ENCODE measurements at places on chromosomes 7 and 10.

DNA sequence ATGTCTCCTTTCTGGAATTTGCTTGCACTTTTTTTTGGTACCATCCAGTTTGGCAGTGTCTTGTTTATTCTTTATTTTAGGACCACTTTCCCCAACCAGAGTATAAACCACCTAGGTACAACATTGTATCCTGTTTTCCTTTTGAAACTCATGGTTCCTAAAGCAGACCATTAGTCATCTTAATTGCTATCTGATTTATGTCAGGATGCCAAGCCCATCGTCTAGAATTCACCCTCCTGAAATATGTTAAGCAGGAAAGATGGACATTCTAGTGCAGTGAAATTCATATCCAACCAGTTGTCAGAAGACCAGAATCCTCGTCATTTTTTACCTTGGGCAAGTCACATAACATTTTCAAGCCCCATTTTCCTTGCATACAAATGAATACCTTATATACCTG is 223.6 kb upstream of the KMT2E start:
- DNase-seq: no peak

DNA sequence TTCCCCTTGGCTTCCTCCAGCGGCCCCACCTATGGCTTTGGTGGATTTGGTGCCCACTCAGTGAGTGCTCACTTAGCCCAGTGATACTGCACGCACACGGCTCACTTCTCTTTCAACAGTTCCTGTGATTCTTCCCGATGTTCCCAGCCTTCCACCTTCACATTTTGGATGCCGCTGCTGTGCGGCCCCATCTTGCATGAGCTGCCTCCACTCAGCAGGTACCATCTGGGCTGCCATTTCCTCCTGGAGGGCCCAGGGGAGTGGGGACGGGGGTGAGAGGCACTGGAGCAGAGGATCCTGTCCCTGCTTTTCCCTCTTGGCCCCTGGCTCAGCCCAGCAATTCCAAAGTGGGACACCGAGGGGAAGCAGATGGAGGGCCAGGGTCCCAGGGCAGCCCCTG is 323.3 kb upstream of the ZNF32 start:
- DNase-seq: no peak

GRCh38 chr7:74272305-74273038 is 16.7 kb upstream of the CLIP2 start:
- DNase-seq: peak; percentile 95

DNA sequence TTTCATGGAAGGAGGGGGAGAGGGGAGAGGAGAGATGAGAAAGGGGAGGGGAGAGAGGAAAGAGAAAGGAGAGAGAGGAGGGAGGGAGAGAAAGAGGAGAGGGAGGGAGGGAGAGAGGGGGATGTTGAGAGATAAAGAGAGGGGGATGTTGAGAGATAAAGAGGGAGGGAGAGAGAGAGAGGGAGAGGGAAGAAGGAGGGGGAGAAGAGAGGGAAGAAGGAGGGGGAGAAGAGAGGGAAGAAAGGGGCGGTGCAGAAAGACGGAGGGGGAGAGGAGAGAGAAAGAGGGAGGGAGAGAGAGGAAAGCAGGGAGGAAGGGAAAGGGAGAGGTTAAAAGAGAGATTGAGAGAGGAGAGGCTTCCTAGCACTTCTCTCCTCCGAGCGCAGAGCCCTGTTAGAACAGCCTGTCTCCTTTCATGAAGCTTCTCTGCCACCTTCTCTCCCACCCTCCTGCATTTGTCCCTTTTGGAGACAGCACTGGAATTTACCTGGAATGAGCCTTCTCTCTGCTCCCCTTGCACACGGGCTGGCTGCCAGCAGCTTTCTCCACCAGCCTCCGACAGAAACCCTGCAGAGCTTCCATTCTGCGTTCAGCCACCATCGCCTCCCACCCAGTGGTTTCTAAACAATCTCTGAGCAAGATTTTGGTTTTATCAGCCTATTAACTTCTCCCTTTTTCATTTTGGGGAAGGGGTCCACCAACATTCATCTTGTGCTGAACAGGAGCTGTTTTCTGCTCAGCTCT is 74.0 kb upstream of the CARD11 start:
- DNase-seq: no peak

DNA sequence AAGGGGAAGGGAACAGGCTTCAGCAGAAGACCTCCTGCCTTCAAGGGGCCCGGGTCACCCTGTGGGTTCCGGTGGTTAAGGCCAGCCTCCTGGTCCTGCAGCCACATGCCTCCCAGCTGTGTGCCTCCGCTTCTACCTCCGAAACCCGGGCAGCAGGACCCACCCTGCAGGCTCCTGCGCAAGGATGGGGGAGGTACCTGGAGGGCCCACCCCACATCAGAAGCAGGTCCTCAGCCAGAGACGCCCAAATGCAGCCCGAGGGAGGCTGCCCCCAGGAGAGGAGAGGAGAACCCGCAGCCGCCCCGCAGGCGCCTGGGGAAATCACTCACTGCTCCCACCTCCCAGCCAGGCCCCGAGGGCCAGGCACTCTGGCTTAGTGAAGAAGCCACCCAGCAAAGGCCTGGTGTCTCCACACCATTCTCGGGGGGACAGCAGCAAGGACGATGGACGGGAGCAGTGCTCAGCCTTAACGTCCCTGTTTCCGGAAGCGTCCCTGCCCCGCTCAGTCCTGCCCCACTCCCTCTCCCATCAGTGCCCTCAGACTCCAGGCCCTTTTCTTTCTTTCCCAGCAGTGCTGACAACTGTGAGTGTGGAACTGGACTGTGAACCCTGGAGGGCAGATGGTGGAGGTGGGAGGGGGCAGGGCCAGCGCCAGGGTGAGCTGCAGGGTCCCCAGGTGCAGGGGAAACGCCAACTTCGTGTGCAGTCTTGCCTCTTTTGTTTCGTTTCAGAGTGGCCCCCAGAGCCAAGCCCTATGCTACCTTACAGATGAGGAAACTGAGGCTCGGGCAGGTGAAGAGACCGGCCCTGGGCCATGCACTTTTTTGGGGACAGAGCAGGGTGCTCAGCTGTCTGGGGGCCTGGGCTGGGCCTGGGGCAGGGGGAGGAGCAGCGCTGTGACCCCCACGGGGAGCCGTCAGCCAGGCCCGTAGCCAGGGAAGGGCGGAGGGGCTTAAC is 138.0 kb downstream of the FAM53B start:
- no peak for DNase-seq

DNA sequence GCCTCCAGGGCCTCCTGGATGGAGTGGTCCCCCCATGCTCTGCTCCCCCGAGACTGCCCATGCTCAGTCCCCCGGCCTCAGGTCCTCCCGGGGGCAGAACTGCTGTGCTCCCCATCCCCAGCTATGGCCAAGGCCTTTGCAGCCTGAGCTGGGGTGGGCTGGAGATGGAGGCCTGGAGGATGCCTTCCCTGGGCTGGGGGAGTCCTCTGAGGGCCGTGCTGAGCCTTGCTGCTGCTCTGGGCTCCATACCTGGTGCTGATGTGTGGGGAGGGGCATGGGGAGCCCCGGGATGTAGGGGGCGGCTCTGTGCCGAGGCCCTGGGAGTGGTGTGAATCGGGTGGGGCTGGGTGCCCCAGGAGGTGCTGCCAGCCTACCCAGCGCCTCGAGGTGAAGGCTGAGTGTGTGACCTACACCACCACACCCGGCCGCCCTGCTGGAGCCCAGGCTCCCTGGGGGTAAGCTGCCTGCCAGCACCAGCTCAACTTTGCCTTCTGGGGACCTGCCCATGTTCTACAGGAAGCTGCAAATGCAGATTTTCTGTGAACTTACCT is 109.5 kb downstream of the UNCX start:
- no peak for DNase-seq

GRCh38 chr7:15015545-15016314 is 113.2 kb upstream of the DGKB start:
- DNase-seq: peak; percentile 75

- peak; percentile 88 for DNase-seq
Measured at GRCh38 chr7:36128448-36129047, 24.5 kb upstream of the EEPD1 start.

DNA sequence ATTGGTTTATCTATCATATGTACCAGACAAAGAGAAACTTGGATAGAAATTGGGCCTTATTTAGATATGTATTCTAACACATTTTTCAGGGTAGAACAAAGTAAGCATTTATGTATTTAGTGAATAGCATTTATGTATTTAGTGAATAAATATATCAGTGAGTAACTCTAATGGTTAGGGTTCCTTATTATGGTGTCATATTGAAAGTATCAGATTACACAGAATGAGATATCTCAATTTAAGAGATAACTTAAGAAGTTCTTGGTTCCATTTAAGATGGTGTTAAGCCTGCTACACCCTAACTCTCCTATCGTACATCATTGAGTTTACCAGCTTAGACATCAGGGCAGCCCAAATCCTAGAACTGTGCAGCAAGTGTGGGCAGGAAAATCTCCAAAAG is 35.9 kb upstream of the DMTF1 start:
- DNase-seq: no peak

DNA sequence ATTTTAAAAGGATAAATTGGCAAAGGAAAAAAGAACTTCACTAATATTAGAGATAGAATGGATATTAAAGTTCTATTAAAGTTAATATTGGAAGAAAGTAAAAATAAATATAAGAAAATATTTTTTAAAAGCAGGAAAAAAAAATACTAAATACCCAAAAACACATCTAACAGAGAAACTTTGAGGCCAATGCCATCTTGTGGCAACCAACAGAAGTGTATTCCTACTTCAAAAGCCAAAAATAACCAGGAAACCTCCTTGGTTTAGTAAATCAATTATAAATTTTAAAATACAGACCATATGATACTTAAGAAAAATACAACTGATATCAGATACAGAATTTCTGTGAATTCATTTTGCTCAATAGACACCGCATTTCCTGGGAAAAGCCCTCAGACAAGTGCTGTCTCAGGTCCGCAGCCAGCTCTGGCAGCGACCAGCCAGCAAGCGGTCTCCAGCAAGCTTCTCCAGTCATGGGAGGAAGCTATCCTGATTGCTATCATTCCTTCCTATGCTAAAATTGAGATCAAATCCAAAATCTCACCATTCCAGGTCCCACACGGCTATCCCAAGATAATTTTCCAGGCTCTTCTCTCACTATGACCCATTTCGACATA is 65.3 kb downstream of the LMBR1 start:
- peak; percentile 25 for DNase-seq

GRCh38 chr7:131606346-131607290 is 50.2 kb upstream of the PODXL start:
- peak; percentile 72 for DNase-seq

GRCh38 chr7:2282185-2282751 is 32.0 kb downstream of the SNX8 start:
- peak; percentile 45 for DNase-seq

DNA sequence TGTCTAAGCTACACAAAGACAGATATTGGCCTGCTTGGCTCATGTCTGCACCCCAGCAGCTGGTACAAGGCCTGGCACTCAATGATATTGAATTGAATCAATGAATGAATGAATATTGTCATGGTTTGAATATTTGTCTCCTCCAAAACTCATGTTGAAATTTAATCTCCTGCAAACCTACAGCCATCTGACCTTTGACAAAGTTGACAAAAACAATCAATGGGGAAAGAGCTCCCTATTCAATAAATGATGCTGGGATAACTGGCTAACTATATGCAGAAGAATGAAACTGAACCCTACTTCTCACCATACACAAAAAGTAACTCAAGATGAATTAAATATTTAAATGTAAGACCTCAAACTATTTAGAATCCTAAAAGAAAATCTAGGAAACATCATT is 144.7 kb downstream of the CYP26A1 start:
- no peak for DNase-seq

DNA sequence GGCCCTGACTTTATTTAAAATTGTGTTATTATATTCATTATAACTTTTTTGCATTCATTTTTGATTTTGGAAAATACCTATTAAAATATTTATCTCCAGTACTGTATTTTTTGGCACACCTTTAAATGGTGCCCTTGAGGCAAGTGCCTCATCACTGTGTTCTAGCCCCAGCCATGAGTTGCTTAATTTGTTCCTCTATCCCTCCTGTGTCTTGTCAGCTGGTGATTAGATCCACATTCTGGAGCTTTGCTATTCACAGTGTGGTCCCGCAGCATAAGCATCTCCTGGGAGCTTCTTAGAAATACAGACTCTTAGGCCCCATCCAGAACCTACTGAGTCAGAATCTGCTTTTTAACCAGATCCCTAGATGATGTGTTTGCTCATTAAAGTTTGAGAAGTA is 19.8 kb downstream of the AGK start:
- DNase-seq: no peak

DNA sequence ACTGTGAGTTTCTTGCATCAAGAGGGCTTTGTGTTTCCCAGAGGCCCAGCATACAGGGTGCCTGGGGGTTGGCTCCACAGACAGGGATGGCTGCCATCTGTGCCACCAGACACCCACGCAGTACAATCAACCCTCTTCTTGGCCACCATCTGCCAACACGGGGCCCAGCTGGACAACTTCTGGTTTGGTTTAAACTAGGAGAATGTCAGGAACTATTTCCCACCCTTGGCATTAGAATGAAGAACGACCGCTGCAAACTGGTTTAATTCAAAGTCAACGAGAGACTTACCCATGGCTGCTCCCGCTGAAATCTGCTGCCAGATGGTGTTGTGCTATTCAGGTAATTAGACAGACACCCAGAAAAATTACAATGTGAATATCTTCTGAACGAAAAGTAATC is 27.8 kb downstream of the NMT2 start:
- DNase-seq: no peak

- no peak for DNase-seq
Measured at GRCh38 chr10:124289851-124290795, 128.6 kb downstream of the OAT start.

DNA sequence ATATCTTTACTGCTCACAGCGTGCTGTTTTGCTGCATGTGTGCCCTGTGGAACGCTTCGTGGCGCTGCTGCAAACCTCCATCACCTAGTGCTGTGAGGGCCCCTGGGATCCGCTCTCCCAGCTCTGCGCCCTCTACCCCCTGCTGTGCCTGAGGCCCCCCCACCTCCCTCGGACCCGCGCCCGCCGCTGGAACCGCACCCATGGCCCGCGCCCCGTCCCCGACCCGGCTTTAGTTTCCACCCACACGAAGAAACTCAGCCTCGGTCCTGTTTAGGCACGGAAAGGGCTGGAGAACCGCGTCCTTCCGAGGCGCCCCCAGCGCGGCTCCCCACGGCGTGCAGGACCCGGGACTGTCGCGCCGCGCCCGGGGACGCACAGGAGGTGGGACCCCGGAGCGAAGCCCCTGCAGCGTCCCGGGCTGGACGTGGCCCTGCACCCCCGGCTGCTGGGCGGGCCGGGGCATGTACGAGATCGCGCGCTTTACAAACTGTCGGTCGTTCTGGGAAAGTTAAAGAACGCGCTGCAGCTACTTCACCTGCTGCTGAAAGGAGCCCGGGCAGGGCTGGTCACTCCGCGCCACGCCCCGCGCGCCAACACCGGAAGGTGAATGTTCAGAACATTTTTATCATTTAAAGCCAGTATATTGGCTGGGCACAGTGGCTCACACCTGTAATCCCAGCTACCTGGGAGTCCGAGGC is 54.3 kb downstream of the BMS1 start:
- peak; percentile 13 for DNase-seq

- DNase-seq: no peak
Measured at GRCh38 chr10:6354168-6354772, 151.5 kb downstream of the PFKFB3 start.

- no peak for DNase-seq
Measured at GRCh38 chr10:119007211-119007574, 22.3 kb upstream of the NANOS1 start.

Data from amniotic epithelial cell (primary cell).